Posterior vena cava (tissue), 2 donors: ENCODE measurements at places on chromosomes 5 and 9. TPM values are rescaled to one million over a fixed set of nuclear protein-coding genes. Genes with fewer than 3 reads are reported as not detected.
A peak's percentile ranks its signal among the peaks of the same experiment; 100 is the strongest.

DNA sequence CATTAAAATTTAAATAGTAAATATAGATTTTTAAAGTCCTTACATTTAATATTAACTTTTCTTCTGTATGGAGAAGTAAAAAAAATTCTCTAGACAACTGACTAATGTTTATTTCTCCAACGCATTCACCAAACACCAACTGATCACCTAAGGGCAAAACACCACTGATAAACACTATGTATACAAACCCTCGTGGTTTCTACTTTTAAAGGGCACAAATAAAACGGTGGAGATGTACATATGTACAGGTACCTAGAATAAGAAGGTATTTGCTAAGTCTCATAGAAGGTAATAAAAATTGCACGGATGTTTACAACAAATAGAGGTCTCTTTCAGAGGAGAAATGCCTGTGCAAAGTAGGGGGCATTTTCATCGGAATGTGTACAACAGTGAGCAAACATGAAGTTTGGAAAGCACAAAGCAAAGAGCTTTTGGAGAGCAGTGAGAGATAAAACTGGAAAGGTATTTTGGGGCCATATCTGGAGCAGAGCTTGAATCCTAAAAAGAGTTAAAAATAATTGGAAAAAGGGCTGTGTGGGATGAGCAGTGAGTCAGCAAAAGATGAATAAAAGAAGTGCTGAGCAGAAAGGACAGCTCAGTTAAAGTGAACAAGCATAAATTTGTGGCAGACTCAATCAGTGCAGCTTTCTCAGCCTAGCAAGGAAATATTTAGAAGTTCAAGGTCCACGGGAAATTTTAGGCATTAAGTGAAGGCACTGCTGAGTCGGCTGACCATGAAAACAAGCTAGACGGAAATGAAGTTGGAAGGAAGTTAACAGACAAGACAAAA lies 160.0 kb downstream of the TMEM161B start:
- DNase-seq, result no peak

GRCh38 chr5:31962351-31962751 lies 211.8 kb downstream of the GOLPH3 start:
- no peak for DNase-seq

DNA sequence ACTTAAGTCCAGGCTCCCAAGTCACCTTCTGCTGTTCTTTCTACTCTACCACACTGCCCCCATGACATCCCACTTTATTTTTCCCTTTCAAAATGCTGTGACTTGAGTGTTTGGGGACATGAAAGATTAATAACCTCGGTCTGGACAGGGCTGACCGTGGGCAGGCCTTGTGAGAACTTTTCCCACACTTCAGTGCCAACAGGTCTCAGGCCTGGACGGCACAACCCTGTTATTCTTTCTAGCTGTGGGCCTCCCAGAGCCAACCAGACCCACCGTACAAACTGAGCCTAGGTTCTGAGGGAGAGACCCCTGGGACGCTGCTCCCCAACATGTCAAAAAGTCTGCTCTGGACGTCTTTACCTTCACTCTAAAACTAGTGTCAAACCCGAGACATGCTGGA lies 153.4 kb downstream of the CEP120 start:
- no peak for DNase-seq

DNA sequence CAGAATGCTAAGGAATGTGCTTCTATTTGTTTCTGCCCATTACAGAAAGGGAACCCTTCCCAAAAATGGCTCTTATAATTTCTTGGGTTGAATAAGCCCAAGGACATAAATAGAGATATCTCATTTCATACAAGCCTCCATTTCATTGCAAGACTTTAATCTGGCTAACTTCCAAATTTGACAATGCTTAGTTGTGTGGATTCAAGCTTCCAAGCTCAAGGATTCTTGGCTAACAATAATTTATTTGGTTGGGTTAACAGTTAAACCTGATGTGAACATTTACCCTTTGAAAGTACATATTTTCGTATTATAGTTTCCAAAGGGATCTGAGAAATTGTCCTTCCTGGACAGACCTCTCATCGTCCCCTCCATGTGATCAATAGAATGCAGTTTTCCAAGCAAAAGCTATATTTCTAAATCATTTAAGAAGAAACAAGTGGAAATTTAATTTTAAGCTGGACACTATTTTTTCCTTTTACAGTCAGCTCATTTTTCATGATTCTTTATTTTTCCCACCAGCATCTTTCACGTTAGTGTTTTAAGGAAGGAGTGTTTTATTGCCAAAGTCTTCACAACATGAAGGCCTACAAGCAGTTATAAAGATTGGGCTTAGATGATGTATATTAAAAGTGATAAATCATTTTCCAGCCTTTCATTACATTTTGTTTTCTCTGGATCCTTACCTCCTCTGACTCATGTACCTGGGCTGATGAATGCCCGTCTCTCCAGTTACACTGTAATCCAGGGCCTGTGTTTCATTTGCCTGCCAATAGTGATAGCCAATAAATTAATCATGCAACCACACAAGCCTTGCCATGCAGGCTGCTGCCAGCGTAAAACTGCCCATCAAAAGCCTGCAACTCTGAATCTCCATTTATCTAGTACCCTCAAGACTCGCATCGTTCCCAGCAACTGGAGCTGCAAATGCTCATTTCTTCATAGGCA lies 176.7 kb downstream of the NTRK2 start:
- no peak for DNase-seq

GRCh38 chr9:101435601-101436079 lies at the start of gene ALDOB:
Gene ALDOB (minus strand): TSS chr9:101435774. CDS start chr9:101430887, 4,887 bp downstream.
- no peak for DNase-seq

GRCh38 chr5:98403131-98403530 lies 370.3 kb upstream of the RGMB start:
- no peak for DNase-seq

- peak; percentile 54 for DNase-seq
These were observed 182.0 kb upstream of the PPP1R26 start for GRCh38 chr9:135297456-135298075.

DNA sequence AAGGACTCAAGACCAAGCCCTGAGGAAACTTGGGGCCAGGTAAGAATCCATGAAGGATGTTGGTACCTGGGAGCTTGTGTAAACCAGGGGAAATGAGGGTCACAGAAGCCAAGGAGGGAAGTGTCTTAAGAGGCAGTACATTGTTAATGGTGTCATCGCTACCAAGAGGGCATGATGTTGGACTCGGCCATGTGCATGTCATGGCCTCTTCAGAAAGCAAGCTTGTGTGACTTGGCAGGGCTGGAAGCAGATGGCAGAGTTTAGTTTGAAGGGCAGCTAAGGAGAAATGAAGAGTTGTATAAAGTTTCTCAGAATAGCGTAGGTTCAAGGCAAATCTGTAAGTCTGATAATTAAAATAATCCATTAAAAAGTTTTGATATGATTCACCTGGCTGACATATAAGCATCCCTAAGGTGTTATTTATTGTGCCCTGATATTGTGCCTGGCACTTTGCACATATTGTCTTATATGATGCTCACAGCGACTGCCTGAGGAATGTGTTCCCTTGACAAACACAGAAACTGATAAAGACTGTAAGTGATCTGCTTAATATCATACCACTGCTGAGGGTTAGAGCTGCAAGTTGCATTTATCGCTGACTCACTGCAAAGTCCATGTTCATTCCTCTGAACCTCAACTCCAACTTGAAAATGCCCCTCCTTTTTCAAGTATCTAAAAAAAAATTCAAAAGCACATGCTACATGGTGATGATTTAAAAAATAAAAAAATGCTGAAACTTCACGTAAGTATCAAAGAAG lies 81.3 kb upstream of the PTPN3 start:
- no peak for DNase-seq

DNA sequence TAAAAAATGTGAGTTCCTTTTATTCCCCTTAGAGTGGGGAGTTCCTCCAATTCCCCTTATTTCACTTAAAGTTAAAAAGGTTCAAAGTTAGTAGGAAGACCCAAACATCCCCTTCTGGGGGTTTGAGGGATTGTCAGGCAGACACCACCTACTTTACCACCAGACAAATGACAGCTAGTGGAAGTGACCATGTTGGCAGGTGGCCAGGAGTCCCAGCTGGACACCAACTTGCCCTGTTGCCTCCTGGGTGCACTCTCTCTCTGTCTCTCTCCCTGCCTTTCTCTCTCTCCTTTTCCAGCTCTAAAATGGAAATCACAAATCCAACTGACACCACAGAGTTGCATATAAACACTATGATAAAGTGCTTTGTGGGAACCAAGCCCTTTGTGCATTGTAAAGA lies 307.7 kb upstream of the TLE4 start:
- DNase-seq, result no peak

DNA sequence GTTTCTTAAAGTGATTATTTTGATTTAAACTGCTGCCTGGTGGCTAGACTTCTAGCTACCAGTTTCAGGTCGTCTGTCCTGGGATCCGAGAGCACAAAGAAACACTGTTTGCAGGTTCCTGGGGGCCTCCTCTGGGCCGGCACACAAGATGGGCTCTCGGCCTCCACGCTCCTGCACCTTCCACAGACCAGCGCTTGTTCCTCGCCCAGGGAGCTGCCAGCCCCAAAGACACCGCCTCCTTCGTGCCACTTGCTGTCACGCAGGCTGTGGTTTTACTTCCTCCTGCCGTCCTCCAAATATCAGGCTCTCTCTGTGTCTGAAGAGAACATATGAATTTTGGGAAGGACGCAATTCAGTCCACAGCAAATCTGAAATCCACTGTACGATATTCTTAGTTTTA lies 105.8 kb downstream of the ROR2 start:
- DNase-seq, result peak; percentile 75

- DNase-seq, result no peak
These were observed 307.7 kb downstream of the ADGRV1 start for GRCh38 chr5:90866333-90866732.

DNA sequence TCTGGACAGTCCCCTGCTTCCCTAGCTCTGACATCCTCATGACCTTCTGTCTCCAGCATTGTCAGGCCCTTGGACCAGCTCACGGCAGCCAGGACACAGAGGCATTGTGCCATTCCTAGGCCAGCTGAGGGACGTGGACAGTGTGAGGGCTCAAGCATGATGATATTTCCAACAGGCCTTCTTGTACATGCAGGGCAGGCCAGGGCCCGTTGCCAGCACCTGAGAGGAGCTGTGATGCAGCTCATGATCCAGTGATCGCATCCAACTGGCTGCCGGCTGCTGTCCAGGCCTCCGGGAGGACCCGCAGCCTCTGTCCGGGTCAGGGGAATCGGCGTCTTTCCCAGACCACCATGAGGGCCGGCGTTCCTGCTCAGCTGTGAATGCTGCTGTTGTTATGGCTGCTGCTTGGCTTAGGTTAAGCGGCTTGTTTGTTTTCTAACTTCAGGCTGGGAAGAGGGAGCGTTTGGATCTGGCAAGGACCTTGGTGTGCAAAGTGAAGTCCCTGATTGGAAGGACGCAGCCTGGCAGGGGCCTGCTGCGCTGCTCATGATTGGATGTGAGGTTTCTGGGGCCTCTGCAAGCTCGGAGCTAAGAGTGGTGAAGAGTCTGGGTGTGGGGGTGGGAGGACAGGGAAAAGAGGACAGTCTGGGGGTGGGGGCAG lies 53.8 kb downstream of the PDZD2 start:
- no peak for DNase-seq

GRCh38 chr5:141603923-141604717 lies 14.7 kb downstream of the DIAPH1 start:
- peak; percentile 83 for DNase-seq

DNA sequence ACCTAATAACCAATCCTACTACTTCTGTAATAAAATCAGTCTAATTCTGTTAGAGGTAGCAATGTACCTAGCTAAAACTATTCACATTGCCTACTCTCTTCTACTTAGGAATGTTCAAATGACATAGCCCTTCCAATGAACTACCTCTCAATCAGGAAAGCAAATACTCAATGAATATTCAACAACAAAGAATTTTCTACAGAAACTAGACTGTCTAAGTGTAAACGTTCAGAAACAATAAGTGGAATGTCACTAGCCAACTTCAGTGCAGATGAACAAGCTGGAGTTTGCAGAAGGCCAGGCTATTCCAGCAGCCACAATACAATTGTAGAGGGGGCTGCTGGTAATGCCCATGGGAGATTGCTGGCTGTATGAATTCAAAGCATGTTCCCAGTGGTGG lies 743.2 kb upstream of the CDH10 start:
- no peak for DNase-seq

DNA sequence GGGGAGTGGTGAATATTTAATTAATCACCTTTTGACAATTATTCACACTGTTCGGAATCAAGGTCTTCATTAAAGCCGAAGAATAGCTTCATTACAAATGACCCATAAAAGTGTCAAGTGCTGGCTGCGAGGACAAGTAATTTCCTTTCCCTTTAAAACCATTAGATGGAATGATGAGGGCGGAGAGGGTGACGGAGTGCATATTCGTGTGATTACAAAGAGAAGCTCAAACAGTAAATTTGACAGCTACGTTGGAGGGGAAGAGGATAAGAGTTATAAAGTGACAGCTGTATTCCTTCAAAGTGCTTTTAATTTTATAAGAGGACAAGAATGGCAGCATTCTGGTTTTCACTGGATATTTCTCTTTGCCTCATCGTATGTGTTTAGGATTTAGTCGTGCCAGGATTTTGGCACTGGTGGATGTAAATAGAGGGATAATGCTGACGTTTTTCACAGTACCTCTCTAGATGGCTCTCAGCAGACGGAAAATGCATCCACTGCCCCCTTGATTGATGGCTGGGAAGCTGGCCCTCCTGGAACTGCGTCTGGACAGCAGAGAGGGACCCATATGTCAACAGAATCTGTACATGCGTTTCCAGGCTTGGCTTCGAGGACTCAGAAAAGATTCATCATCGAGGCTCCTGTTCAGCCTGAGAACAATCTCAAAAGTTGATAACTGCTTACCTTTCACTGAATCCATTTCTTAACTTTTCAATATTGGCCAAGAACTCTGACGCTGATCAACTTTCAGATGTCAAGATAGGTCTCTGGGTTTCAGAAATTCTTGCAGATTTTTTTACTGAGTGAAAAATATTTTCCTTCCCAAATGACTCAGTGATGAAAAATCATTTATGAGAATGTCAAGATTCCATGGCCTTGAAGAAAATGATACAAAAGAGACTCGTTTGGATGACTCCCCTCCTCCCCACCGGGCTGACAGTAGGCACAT lies 50.4 kb upstream of the IRX2 start:
- DNase-seq, result no peak

GRCh38 chr5:17329571-17329970 lies 112.1 kb downstream of the BASP1 start:
- DNase-seq, result no peak

DNA sequence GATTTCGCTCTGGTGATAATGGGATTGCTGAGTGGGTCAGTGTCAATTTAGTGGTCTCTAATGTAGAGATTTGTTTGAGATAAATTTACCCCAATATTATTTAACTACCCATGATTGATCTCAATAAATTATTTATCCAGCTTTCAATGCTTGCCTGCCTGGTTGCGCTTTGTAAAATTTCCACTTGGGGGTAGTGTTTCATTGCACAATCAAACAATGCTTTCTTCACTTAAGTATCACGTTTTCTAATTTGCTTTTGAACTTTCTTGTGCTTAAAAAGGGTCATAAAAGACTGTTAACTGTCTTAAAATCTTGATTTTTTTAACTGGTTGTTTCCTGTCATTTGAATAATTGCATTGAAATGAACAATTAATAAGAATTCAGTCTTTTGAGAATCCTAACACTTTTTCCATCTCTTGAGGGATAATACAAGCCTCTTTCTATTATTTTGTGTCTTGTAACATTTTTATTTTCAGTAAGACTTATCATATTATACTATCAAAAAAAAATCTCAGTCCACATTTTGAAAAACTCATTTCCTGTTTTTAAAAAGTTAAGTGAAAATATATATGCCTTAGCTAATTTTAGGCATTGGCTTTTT lies 18.7 kb downstream of the HSD17B4 start:
- DNase-seq, result no peak

Gene ATP6V1G1
- total RNA-seq, result 73.3 TPM

Gene ANKRD33B
- 3.9 TPM for total RNA-seq

Gene PLCXD3
- total RNA-seq, result 24.4 TPM

Gene FSTL4
- 0.46 TPM for total RNA-seq

Gene ECM2
- 27.6 TPM for total RNA-seq

Gene DAB2
- 133 TPM for total RNA-seq

Gene ARSI
- total RNA-seq, result 1.9 TPM

Gene SPEF2
- total RNA-seq, result 4.8 TPM

Gene FREM1
- 6.8 TPM for total RNA-seq
